Erythroblast (primary cell): ENCODE measurements at places on chromosomes 6 and 20.

DNA sequence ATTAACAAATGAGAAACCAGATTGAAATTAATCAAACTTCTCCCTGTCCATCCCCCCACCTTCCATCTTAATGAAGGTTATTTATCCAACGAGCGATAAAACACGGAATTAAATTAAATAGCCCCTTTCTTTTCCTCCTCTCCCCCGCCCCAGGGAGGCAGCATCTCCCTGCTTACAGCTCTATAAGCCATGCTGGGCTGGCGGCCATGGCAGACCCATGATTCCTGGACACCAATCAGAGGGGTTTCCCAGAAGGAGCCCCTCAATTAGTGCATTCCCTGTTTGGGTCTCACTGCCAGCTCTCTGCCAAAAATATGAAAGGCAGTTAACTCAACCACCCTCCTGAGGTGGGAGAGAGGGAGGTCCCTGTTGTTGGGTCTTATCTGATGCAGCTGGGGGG lies 33.8 kb downstream of the GRM4 start:
- no peak for DNase-seq

DNA sequence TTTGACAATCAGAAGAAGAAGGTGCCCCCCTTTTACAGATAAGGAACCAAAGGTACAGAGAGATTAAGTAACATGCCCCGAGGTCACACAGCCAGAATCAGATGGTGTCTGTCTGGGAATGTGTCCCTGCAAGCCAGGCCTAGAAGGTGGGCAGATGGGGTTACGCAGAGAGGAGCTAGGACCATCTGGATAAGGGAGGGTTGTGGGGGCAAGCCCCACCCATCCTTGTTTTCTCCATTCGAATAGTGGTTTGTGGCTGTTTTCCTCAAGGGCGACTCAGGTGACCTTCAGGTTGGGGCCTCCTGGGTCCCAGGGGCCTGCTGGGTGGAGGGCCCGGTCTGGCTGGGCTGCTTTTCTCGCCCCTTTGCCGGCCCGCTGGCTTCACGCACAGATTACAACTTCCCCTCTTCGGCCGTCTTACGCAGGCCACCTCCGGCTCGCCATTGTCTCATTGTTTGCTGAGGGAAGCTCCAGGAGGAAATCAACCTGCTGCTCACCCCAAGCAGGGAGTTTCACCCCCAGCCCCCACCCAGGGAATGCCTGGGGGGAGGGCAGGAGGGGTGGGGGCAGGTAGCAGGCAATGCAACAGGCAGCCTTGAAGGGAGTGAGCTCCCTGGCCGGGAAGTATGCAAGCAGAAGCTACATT lies 30.8 kb upstream of the CSNK2A1 start:
- no peak for DNase-seq

DNA sequence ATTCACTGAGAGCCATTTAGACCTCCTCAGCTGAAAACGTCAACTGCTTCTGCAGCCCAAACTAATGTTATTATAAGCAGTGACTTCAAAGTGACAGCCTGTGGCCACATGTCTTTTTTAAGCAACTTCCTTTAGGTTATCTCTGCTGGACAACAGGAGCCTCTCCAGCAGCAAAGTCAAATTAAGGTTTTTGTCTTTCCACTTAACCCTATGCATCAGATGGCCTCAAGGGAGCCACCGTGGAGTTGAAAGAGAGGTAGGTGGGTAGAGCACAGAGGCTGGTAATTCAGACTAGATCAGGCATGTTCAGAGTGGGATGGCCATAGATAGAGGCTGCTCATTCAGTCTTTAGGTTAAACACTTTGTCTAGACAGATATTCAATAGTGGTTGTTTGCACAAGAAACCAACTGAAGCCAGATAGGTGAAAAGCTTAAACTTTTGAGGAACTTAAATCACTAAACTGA lies 300.6 kb upstream of the ECI2 start:
- no peak for DNase-seq

GRCh38 chr6:111773501-111774345 lies 99.5 kb downstream of the FYN start:
- no peak for DNase-seq

DNA sequence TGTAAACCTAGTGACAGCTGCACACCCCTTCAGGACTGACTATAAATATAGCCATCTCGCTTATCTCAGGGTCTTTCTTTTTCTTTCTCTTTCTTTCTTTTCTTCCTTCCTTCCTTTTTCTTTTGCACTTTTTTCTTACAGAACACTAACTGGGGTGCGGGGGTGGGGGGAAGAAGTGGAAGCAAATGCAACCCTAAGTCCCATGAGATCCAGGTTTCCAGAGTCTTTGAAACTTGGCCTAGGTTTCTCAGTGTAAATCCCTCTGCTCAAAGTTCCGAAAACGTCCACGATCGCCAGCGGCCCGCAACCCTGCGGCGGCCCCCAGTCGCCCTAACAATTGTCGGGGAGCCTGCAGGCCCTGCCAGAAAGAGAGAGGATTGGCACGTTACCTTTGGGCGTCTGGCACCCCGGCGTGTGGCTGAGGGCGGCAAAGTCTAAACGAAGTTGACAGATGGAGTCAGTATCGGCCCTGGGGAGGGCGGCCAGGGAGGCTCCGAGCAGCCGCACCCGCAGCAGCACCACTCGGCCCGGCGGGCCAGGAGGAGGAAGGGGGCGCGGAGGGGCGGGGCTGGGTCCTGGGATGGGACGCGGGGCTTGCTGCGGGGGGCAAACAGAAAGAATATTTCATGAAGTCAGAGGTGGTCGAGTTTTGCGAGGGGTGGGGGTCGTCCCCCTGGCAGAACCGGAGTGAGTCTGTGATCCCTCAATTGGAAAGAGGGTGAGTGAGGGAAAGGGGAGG lies 577 bp upstream of the FOXF2 start:
- DNase-seq: no peak

GRCh38 chr6:2560140-2560818 lies 190.4 kb downstream of the MYLK4 start:
- DNase-seq: no peak

- DNase-seq: no peak
Observed at GRCh38 chr20:23094927-23095326, 8.8 kb upstream of the CD93 start.
